ENCODE measurements at places on chromosomes 7 and 10.
A peak's percentile ranks its signal among the peaks of the same experiment; 100 is the strongest.

- DNase-seq, result no peak
Observed at GRCh38 chr7:139875821-139876241, 46.8 kb downstream of the TBXAS1 start.

DNA sequence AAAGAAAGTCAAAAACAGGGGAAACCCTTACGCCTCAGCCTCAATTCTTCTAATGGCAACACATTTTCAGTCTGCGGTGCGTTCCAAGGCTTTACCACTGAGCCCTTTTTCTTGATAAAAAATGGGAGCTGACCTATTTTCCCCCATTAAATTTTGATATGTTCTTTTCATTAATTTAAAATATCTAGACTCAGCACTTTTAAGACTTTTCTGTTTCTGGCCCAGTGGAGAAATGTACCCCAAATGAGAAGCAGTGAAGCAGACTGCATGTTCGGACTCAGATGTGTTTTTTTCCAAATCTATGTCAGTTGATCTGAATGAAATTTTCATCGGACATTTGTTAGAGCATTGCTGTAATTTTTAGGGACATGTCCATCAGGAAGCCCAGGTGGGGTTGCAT, 126.2 kb downstream of the SEC23IP start:
- DNase-seq, result no peak

GRCh38 chr7:46212425-46213153, 291.5 kb upstream of the IGFBP3 start:
- no peak for DNase-seq

DNA sequence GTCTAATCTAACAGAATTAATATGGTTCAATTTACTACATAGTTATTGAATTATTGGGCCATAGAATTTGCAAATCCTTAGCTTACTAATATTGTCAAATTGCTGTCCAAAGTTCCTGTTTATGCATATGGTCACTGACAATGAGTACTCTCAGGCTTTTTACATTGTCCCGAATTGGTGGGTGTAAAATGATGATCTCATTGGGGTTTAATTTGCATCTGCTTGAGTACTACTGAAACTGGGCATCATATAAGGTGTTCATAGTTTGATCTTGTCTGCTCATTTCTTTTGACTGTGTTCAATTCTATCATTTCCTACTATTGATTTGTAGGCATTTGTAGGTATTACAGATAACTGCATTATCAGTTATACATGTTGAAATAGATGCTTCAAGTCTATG, 12.7 kb downstream of the ABCA13 start:
- no peak for DNase-seq

DNA sequence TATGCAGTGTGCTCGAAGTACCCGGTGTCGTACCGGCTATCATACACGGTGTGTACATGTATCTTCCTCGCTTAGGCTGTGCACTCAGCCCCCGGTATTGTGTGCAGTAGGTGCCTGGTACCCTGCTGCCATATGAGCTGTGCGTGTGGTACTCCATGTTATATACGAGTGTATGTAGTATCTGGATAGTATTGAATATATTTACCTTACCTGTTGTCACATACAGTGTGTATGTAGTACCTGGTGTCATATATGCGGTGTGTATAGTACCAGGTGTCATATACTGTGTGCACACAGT, 1.2 kb downstream of the ZMYND11 start:
- DNase-seq, result no peak

DNA sequence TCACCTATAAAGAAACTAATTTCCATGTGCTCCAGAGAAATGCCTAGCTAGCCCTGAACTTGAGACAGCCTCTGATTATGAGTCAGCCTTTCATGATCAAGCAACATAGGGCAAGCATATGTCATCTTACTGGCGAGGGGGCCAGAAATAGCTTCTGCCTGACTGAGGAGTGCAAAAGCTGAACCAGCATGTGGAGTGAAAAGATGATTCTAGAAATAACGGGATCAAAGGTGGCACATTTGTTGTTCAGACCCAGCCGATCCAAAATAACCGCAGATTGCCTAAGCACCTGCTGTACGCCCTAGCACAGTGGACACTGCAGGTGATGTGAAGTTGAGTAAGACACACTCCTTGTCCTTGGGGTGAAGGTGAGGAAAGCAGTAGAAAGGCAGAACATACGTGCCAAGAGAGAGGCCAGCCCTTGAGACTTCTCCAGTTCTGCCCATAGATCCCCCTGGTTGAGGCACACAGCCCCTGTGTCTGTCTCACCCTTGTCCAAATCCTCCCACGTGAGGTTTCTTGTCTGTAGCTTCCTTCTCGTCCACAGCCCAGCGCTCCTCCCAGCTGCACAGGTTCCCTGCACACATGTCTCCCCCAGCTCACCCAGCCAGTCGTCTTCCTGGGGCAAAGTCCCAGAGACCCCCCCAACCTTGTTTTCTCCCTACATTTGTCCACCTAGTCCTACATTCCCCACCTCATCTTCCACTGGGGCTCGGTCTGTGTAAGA, 2.8 kb upstream of the BCL7B start:
- peak; percentile 88 for DNase-seq

GRCh38 chr7:1669064-1669951, 769 bp upstream of the ELFN1 start:
- no peak for DNase-seq

- DNase-seq, result no peak
Observed at GRCh38 chr7:43877968-43878864, 8.9 kb upstream of the MRPS24 start.

GRCh38 chr10:75967491-75967890, 536.1 kb downstream of the LRMDA start:
- DNase-seq, result no peak

GRCh38 chr10:74490551-74490950, 335.8 kb upstream of the KAT6B start:
- DNase-seq, result no peak

DNA sequence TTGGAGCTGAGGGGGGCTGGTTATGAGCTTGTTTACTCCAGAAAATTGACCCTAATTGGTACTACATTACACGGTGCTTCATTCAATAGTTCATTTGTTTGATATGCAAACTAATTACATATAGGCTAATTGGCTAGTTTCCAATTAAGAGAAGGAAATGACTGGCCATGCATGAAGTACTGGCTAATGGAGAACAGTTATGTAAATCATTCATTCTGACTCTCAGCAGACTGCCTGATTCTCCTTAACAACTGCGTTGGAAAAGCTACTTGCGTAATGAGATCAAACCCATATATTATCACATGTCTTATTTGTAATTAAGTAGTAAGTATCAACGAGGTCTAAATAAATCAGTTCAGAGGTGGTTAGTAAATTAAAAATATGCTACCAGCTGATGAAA, 81.8 kb upstream of the CTTNBP2 start:
- DNase-seq, result no peak

DNA sequence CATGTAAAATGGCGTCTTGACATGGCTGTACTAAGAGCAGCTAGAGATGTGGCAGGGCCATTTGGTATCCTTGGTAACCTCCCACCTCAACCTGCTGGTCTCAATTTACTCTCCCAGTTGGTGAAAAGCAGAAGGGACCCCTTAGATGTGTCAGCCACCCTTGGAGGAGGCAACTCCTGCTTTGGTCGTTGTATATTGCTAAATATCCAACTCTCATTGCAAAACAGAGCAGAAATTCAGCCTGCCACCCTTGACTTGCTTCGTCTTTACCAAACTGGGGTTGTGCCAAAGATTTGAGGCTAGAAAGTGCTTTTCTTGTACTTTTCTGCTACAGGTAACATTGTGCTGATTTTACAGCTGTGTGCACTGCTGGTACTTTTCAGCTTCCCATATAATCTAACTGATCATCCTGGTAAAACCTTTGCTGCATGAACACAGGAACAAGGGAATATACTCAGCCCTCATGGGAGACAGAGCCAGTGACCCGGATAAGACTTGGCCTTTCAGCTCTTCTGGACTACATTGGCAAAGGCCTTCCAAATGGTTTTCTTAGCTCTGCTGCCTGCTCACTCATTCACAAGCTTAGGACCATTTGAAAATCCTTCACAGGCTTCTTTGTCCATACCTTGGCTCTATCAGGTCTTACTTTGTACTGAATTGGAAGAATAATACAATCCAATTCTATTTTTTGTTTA, 2.2 kb upstream of the VSTM4 start:
- DNase-seq, result no peak

GRCh38 chr10:129999140-129999539, 35.1 kb upstream of the EBF3 start:
- no peak for DNase-seq

DNA sequence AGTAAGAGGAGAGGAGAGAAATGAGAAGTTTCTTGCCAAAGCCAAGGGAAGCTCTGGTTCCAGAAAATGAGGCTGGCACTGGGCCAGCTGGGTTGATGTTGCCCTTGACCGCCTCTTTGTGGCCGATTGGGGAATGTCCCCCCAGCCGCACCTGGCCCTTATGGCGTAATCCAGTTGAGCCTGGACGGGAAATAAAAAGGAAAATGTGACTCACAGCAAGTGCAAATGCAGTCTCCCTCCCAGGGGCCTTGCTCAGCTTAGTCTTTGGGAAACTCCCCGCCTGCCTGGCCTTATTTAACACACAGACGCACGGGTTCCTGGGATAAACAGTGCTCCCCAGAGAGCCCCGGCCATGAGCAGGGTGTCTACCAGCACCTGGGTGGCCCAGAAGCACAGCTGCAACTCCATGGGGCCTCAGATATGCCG, 174.8 kb downstream of the KIAA1217 start:
- DNase-seq, result peak; percentile 71

DNA sequence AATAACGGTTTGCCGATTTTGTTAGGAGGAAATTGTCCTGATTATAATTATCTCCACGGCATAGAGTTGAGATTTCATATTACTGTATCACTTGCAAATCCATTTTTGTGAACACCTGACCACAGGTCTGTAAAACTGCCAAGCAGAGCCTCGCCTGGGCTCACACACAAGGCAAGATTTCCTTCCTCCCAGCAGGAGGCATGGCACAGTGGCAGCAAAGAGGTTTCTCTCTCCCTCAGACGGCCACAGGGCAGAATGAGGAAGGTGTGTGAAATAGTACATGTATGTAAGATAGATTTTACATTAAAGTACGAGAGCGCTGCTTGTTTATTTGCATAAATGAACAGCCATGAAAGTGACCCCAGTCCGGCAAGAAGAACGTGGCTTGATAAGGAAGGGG, 130.1 kb downstream of the CELF2 start:
- no peak for DNase-seq

DNA sequence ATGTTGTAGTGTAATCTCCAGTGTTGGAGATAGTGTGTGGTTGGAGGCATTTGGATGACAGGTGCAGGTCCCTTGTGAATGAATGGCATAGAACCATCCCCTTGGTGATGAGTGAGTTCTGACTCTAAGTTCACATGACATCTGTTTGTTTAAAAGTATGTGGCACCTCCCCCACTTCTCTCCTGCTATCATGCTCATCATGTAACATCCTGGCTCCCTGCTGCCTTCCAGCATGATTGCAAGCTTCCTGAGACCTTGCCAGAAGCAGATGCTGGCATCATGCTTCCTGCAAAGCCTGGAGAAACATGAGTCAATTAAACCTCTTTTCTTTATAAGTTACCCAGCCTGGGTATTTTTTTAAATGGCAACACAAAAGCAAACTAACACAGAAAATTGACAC, 499.0 kb upstream of the SEMA3D start:
- DNase-seq, result peak; percentile 18

- peak; percentile 66 for DNase-seq
Observed at GRCh38 chr10:79140085-79140793, 71.5 kb downstream of the ZMIZ1 start.

DNA sequence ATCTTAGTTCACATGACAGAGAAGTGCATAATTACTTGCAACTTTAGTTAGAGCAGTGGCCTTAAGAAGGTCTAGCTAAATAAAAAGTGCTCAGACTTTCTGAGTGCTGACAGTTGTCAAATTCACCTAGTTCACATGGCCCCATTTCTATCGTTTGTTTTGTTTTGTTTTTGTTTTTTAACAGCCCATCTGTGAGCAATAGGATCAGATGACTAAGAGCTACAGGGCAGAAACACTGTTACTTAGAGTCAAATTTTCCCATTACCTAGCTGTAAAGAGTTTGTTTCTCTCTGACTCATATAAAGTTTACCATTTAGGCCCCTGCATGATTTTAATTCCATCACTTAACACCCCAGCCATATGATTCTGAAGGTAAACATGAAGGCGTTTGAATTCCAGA, 18.8 kb downstream of the CAV1 start:
- DNase-seq, result peak; percentile 68

DNA sequence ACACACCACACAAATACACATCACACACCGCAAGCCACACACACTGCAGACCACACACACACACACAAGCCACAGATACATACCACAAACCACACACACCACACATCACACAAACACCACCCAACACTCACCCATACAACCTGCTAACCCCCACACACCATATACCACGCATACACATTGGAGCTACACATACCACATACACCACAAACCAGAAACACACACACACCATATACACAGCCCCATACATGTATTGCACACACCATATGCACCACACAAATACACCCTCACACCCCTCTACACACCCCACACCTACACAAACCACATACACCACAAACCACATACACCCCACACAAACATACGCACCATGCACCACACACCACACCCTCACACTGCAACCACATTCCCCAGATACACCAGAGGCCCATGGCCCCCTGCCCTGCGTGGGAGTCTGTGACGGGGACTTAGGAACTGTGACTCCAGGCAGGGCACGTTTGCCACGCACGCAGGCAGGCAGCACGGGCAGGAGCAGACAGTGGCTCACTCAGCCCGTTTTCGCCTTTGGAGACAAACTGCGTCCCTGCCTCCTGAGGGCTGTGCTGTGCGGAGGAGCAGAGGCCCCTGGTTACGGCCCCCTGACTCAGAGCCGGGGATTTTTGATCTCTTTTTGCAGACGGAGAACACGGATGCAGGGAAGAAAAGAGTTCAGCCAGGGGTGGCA, 52.6 kb downstream of the TMEM209 start:
- no peak for DNase-seq

- no peak for DNase-seq
Observed at GRCh38 chr10:21746118-21746517, 212.1 kb downstream of the MLLT10 start.

- peak; percentile 48 for DNase-seq
Observed at GRCh38 chr7:66894463-66895080, 26.5 kb upstream of the TMEM248 start.
